ENCODE measurements at places on chromosomes 2 and 18. TPM values are rescaled to one million over a fixed set of nuclear protein-coding genes. Genes with fewer than 3 reads are reported as not detected.

The ADRA2B gene
- total RNA-seq, result 2.1 TPM

The POLR1A gene
- 15.6 TPM for total RNA-seq

The GPR39 gene
- 2.6 TPM for total RNA-seq

The MALL gene
- 11.0 TPM for total RNA-seq

DNA sequence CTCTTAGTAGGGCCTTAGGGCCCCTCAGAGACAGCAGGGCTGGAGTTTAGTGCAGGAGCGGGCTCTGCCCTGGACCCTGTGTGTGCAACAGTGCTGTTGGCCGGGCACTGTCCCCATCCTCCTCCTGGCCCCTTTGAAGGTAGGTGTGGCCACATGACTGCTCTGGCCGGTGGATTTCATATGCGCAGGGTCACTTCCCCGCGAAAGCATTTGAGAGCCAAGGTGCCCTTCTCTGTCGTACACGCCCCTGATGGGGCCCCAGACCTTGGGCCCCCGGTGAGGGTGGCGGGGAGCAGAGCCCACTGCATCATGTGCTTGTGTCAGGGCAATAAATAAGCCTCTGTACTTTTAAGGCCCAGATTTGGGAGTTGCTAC is 15.5 kb downstream of the TMEM177 start:
- no peak for ATAC-seq

DNA sequence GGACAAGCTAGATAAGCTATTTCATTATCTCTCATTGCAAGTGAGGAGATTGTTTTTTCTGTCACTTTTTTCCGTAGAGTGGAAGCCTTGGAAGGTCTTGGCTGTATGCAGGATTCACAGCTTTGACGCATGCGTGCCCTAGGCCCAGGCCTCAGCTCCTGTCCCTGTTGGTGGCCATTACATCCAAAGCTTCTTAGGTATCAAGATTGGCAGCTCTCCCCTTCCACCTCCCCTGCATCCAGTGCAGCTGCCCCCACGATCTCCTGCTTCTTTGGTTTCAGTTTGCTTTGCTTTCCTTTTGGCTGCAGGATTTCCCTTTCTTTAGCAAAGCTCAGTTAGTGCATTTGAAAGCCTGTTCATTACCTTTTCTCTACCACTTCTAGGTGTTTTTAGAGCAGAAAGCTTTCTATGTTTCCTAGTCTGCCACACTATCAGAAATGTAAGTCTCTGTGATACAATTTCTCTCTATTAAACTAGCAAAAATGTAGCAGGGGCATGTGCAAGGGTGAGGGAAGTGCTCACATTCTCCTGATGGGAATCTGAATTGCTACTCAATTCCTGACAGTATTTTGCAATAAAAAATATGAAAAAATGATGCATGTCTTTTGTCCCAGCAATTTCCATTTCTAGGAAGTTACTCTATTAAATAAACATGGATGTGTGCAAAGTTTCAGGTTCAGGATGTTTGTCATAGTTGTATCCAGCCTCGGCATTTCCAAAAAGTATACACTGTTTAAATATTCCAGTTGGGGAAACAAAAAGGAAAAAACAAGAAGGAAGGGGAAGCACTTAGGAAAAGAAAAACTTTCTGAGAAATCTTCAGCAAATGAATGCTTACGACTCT is 91.2 kb downstream of the LIPG start:
- ATAC-seq, result no peak

The FSIP2 gene
- 0.12 TPM for total RNA-seq
